ENCODE measurements at places on chromosomes 7 and 10.

GRCh38 chr10:36766940-36767339 is 358.5 kb upstream of the ANKRD30A start:
- DNase-seq: no peak

GRCh38 chr7:145016068-145016467 is 180.2 kb upstream of the TPK1 start:
- DNase-seq: no peak

DNA sequence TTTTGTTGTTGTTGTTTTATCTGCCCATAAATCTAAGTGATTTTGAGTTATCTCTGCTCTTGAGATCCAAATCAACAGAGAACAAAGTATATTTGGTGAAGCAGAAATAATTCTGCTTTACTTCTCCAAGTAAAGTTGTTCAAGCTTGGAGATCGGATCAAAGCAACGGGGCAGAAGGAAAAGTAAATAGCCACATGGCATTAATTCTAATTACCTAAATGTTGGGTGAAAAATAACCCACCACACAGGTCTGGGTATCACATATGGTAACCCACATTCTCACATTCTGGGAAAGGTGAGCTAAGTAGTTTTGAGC is 3.1 kb downstream of the NRP1 start:
- DNase-seq: no peak

- no peak for DNase-seq
Observed at GRCh38 chr10:43227911-43228782, 38.7 kb downstream of the RASGEF1A start.

- no peak for DNase-seq
Observed at GRCh38 chr7:11235491-11235890, 261.8 kb downstream of the PHF14 start.

- DNase-seq: no peak
Observed at GRCh38 chr10:110446954-110447608, 50.6 kb upstream of the DUSP5 start.

- DNase-seq: no peak
Observed at GRCh38 chr7:112136271-112137008, 69.8 kb downstream of the DOCK4 start.

DNA sequence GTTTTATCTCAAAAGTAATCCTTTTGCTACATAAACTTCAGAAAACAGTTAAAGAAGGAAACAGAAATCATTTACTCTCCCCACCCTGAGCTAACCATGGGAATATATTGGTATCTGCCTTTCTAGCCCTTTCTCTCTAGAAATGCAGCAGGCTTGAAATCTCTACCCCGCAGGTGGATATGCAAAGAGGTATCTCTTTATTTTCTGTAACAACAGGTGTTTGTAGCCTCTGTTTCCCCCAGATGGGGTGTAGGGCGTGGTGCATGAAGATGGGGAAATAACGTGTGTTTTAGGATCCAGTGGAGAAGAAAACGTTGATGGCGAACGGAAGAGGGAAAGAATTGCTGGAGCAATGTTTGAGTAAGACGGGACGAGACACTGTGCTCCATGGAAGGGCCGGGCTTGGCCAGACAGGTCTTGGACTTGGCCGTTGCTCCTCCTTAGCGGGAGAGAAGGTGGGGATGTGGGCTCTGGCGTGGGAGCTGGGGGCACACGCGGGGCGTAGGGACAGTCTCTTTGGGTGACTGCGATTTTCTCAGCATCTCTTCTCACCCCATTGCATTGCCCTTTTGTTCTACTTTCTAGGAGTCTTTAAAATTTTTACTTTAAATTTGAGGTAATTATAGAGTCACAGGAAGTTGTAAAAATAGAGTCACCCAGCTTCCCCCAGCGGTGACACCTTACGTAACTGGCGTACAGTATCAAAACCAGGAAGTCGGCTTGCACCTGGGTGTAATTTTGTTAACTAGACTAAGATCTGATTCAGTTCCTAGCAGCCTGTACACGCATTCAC is 82.9 kb downstream of the ELFN1 start:
- peak; percentile 10 for DNase-seq

DNA sequence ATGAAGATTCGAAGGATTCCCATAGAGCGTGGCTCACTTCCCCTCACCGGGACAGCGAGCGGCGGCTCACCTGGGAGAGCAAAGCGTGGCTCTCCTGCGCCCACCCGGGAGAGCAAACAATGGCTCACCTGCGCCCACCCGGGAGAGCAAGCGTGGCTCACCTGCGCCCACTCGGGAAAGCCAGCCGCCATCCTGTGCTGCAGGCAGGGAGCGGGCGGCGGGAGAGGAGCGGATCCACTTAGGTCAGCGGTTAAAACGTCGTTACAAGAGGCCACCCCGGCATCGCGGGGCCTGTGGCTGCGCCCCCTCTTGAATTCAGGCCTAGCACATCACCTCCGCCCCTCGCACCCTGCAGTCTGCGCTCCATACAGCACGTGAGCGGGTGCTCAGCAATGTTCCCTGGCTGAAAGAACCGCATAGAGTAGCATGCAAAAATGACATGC is 461 bp upstream of the FIGNL1 start:
- peak; percentile 17 for DNase-seq

- DNase-seq: no peak
Observed at GRCh38 chr7:71424166-71425035, 292.5 kb downstream of the GALNT17 start.

DNA sequence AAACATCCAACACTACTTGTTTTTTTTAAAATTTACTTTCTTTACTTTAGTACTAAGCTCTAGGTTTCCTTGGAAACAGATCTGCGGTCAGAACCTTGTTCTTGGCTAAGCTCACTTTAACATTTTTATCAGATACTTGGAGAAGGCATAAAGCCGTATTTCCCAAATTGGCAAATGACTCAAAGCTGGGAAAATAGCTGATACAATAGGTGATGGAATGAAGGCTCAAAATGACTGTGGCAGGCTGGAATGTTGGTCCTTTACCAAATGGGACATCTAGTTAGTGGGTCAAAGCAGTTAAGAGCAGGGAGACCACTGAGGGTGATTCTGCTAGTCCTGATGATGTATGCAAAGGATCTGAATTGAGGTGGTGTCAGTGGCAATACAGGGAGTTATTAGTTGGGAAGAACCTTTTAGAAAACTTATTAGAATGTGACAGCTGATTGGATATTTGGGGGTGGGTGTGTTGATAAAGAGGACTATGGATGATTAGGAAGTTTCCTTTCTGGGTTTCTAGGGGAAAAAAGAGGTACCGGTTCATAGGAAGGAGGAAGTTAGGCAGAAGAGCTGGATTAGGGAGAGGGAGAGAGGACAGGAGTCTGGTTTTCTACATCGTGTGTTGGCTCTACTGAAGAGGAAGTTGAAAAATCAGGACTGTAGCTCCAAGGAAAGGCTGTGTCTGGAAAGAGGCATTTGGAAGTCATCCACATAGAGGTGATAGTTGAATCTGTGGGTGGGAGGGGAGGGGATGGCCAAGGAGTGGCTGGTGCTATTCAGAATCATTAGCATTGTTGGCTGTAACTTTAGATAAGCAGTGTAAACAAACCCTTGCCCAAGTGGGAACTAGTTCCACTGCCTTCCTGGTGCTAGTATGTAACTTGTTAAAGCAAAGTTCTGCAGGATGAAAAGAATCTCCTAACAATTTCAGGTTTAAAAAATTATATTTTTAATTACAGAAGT is 13.1 kb downstream of the PLCE1 start:
- DNase-seq: no peak

- DNase-seq: no peak
Observed at GRCh38 chr10:361203-362081, 226.2 kb downstream of the ZMYND11 start.

- DNase-seq: no peak
Observed at GRCh38 chr7:70810558-70811139, 321.3 kb upstream of the GALNT17 start.

GRCh38 chr7:70620333-70621055 is 511.4 kb upstream of the GALNT17 start:
- no peak for DNase-seq

GRCh38 chr7:155797262-155798250 is 14.7 kb downstream of the SHH start:
- no peak for DNase-seq

DNA sequence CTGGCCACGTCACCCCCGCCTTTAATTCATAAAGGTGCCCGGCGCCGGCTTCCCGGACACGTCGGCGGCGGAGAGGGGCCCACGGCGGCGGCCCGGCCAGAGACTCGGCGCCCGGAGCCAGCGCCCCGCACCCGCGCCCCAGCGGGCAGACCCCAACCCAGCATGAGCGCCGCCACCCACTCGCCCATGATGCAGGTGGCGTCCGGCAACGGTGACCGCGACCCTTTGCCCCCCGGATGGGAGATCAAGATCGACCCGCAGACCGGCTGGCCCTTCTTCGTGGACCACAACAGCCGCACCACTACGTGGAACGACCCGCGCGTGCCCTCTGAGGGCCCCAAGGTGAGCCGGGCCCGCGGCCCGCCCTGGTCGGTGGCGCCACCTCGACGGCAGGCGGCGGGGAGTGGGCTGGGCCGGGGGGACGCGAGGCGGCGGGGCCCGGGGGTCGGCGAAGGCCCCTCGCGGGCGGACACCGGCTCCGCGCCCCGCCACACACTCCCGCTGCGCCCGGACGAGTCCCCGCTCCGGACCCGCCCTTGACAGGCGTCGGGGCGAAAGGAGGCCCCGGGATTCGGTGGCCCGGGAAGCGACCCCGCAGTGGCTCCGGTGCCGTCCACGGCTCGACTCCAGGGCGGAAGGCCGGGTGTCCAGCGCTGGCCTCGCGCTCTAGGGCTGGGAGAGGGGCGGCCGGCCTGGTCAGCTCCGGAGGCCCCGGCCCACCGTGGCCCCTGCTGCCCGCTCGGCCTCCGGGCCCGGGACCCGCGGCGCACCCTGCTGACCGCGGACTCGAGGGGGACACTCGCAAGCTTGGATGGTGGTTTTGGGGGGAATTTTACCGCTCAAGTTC is 557 bp downstream of the BAG3 start:
- DNase-seq: no peak

- no peak for DNase-seq
Observed at GRCh38 chr7:68304536-68304935, 1293.7 kb upstream of the AUTS2 start.

GRCh38 chr10:92790440-92790839 is 57.9 kb upstream of the EXOC6 start:
- no peak for DNase-seq

DNA sequence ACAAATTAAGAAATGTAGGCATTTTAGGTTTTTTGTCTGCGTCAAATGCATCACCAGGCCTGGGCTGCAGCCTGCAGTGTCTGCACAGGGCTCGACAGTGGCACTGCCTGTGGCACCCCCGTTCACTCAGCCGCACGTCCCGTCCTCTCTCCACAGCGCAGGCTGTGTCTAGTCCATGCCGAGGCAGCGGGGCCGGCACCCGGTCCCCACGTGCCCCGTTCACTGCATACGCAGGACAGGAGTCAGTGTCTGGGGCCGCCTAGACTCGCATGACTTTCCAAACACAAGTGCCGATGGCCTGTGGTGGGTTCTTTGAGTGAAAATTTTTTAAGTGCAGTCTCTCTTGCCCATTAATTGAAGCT is 446.4 kb downstream of the PTPRN2 start:
- DNase-seq: no peak

DNA sequence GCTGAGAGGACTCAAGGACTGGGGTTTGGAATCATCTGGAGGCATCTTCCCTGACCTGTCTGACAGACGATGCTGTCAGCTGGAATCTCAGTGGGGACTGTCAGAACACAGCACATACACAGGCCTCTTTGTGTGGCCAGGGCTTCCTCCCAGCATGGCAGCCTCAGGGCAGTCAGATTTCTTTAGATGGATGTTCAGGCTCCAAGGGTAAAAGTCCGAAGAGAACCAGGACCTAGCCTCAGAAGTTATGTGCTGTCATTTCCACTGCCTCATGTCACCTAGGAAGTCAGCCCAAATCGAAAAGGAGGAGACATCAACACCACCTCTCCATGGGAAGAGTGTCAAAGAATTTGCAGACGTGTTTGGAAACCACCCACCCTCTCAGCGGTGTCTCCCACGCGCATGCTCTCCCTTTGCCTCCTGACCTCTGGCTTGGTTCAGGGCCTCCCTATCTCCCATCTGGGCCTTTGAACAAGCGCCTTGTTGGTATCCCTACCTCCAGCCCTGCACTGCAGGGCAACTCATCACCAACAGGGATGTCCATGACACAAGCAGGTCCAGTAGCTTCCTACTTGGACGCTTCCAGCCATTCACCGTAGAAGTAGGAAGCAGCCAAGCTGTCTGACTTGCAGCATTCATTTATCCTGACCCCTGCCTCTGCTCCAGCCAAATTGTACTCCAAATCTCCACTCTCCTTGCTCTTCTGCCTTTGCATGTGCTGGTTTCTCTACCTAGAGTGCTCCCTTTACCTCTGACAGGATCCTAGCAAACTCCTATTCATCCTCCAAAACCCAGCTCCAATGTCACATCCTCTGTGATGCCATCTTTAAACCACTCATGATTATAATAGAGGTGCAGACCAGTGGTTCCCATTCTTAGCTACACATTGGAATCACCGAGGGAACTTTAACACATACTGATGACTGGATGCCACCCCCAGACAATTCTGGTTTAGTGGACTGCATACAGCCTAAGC is 121.6 kb downstream of the OAT start:
- DNase-seq: no peak

DNA sequence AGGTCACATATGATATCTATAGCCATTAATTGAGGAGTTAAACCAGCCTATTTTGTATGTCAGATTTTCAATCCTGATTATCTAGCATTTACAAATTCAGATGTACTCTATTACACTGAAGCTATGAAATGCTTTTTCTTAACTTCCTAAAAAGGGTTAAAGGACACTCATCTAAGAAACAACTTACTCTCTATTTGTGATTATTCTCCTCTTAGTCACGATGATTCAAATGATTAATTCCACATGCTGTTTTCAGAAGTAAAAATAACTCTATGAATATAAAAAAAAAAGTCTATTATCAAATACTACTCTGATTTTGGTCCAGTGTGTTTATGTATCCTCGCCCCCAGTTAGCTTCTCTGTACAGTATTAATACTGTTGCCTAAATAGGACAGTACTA is 1199.9 kb downstream of the GATA3 start:
- DNase-seq: no peak

- no peak for DNase-seq
Observed at GRCh38 chr7:135499818-135500217, 10.1 kb downstream of the CNOT4 start.

GRCh38 chr10:119344381-119344780 is 137.0 kb downstream of the GRK5 start:
- no peak for DNase-seq

DNA sequence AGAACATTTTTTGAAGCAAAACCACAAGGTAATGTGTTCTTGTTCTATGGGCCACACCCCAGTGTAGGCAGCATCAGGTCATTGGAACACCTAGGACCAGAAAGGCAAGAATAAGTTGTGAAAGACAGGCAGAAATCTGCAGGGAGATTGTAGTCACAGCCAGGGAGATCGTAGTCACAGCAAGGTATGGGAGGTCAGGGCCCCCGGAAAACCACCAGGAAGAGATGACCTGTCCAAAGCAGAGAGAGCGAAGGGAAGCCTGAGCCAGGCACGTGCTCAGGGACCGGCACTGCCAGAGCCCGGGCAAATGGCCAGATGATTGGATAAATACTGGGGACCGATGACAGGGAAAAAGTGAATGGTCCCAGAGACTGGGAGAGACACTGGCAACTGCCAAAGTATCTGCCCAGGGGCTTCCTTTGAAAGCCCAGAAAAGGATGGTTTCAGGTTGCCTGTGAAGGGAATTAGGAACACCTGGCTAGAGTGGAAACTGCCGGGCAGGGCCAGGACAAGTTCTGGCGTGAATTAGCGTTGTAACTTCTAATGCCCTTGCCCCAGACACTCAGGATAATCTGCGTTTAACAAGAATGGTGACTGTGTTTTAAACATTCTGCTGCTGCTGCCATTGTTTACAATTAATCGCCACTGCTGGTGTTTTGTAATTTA is 3.9 kb upstream of the NOBOX start:
- DNase-seq: no peak

GRCh38 chr10:110423650-110424049 is 74.1 kb upstream of the DUSP5 start:
- DNase-seq: no peak
